HS-27A (cell line): ENCODE measurements at places on chromosomes 1 and 21.

GRCh38 chr21:32248571-32249461, 30.0 kb downstream of the MIS18A start:
- no peak for DNase-seq

DNA sequence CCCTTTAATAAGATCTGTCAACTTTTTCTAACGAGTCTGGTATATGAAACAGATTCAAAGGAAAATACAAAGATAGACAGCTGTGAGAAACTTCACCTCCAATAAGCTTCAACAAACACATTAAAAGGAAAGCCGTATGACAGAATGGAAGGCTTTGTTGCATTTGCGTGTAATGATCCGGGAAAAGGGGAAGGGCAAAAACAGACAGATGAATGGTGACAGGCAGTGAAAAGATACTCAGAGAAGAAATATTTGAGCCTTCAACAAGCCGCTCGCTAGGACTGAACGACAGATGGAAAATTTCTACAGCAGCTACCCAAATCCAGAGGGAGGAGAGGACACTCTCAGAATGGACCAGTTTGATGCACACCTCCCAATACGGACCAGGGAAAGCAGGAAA, 14.9 kb downstream of the COPA start:
- no peak for DNase-seq

DNA sequence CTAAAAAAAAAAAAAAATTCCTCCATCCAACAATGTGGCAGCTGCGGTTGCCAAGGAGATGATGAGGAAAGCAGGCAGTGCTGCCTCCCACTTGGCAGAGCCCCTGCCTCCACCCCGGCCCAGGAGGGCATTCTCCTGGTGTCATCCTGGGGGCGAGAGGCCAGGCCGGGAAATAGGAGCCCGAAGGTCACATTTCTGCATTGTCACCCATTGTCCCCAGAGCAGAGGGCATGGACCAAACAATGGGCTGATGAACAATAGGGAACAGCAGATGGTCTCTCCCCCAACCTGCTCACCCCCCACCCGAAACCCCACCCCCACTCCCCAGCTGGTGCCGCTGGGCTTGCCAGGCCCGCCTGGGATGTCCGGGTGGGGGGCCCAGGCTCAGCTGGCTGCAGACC, 37.3 kb downstream of the CAMK2N1 start:
- no peak for DNase-seq

- DNase-seq, result peak; percentile 85
Observed at GRCh38 chr1:56578963-56579875, at the start of gene PLPP3. TSS of gene PLPP3 (minus strand) at chr1:56579563. CDS start at chr1:56579016, 547 bp downstream.

- DNase-seq, result no peak
Observed at GRCh38 chr1:143698016-143698415, 273.8 kb downstream of the FAM72C start.

DNA sequence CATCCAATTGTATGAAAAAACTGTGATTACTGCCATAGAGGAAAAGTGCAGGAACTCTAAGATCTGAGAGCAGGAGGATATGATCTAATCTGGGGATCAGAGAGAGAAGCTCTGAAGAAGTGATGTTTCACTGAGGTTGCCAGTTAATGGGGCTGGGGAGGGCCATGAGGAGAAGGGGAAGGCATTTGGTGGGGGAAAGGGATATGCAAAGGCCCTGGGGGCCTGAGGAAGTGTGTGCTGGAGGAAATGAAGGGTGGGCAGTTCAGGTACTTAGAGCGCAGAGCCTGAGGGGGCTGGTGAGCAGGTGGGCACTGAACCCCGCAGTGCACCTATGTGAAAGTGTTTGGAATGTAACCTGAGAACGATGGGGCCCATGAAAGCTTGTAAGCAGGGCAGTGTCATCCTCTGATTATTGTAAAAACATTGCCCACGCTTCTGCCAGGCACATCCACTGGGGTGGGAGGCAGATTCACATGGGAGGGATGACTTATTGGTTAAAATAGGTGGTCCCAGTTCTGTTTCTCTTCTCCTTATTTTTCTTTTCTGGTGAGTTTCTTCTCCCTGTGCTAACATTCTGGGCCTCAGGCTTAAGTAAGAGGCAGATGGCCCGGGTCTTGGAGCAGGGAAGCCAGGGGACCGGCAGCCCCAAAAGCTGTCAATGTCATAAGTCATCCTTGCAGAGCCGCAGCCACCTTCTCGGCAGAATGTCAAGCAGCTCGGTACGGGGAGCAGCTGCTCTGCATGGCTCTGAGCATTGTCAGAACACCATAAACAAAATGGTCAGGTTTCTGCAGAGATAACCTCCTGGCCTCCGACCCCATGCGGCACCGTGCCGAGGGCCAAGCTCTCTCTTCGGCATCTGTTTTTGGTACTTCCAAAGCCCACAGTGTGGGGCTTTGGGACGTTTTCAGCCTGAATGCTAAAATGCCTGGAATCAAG, 492.0 kb upstream of the VAMP3 start:
- no peak for DNase-seq

- no peak for DNase-seq
Observed at GRCh38 chr1:45623972-45624371, at the start of gene CCDC17. TSS of gene CCDC17 (minus strand) at chr1:45624054. CDS start at chr1:45623909, 145 bp downstream.

DNA sequence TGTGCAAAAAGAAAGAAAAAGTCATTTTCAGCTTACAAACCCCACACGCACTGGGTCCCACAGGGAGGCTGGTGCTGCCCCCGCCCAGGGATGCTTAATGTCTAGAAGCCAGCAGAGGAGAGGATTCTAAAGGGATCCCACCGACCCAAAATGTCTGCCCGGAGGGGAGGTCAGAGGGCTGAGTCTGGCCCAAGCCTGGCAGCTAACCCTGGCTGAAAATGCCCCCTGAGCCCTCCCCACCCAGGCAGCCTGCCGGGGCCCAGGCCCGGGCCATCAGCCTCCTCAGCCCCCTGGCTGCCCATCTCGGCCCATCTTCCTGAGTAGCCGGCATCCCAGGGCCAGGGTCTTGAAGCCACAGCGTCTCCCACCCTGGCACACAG, 33.5 kb downstream of the ACOT7 start:
- DNase-seq, result no peak

GRCh38 chr1:38696371-38696770, 163.2 kb downstream of the RRAGC start:
- DNase-seq, result no peak

GRCh38 chr21:43208561-43209332, 39.9 kb downstream of the CRYAA start:
- no peak for DNase-seq

DNA sequence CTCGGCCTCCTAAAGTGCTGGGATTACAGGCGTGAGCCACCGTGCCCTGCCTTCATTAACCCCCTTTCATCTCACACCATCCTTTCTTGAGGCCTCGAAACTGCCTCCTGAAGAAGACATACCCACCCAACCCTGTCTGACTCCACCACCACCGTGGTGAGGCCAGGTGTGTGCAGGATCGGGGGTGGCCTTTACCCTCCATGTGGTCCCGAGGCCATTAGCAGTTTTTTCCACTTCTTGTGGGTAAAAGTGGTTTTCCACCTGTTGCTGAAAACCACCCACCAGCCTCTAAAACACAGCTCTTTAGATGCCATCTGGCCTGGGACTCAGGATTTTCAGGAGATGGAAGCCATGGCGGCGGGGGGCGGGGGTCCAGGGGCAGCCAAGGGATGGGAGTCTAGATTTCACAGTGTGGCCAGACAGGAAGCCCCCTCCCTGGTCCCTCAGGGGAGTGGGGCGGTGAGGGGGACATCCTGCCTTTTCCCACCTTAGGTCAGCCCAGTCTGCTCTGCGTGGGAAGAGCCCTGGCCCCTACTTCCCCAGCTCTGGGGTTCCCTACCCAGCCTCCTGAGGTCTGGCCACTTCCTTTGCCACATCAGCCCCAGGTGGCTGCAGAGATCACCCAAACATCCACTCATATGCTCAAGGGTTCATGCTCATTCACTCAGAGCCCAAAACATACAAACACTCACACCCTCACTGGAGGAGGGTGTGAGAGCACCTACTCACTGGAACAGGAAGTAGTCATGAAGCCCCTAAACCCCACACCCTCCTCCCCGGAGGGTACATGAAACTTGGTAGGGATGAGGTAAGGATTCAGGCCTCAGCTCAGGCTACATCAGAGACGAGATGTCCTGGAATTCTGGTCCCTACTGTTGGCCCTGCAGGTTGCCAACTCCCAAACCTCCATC, 2.3 kb downstream of the FGR start:
- no peak for DNase-seq
